Stimulated activated CD4-positive, alpha-beta T cell treated with anti-CD3 and anti-CD28 coated beads, TNF-alpha, amount 100 ng/mL, for 24 hours (primary cell): ENCODE measurements at places on chromosomes 5 and 9.
A peak's percentile ranks its signal among the peaks of the same experiment; 100 is the strongest.

DNA sequence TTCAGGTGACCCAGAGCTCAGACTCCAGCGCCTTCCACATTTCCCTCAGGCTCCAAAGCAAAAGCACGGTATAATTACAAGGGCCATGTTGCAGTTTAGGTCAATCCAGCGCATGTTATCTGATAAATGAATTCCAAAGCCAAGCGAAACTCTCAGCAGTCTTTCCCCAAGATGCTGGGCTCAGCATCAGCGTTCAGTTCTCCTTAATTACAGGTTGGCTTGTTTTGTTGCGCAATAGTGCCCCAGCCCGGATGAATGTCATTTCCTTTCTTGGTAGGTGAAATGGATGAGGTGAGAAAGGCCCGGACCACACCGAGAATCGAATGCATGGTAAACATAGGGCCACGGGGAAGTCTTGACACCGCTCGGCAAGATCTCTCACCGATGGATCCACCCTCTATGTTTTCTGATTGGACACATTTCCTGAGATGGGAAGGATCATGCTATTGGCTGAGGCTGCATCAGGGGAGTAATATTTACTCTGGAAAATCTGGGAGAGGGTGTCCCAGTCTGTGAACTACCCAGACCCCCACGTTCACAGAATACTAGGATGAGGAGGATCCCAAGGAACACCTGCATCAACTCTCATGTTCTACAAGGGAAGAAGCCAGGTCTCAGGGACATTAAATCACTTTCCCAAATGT is 221.2 kb upstream of the ANKRD55 start:
- no peak for DNase-seq

- DNase-seq, result no peak
Observed at GRCh38 chr5:67648201-67648671, 451.6 kb upstream of the CD180 start.

DNA sequence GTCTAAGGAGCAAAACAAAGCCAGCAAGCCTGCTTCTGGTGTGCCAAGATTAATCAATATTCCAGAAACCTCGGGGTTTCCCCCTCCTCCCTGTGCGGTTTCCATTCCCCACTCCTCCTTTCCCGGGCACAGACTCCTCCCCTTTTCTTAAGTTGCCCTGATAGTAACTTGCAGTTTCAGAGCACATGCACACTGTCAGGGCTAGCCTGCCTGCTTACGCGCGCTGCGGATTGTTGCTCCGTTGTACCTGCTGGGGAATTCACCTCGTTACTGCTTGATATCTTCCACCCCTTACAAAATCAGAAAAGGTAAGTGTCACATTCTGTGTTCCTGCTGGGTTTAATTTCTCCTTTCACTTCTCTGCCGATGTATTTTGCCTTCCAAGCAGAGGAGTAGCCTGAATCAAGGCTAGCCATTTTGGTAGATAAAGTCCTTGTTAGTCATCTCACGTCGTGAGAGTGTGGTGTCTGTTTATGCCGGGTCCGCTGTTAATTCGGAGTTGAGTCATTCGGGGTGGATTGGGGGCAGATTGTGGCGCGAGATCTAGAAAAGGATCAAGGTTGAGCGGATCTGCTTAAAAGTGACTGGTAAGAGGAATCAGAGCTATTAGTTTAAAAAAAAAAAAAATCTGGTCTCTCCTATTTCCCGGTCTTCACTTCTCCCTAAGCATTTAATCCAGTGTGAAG is at the start of gene SLC1A3:
SLC1A3 (plus strand) TSS at position 179 of the 686 bp plus-strand sequence. CDS start 1,818 bp downstream, outside the sequence.
- DNase-seq, result peak; percentile 48

- DNase-seq, result no peak
Observed at GRCh38 chr9:120893611-120894307, 16.8 kb upstream of the PHF19 start.

DNA sequence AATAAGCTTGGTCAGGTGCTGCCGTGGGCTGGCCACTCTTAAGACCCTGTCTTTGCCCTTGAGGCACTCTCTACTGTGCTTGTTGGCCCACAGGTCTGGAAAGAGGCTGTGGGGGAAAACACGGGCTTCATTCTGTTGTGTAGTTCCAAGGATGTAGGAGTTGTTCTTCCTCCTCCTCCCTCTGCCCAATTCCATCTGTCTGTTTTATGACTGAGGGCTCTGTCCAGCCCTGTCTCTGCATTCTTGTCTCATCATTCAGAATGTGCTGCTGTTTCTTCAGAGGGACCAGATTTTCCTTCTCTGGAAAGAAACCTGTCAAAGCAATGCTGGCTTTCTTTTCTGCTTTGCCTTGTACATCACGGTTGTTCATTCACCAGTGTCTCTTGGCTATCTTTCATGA is 84.1 kb downstream of the MAP1B start:
- no peak for DNase-seq

DNA sequence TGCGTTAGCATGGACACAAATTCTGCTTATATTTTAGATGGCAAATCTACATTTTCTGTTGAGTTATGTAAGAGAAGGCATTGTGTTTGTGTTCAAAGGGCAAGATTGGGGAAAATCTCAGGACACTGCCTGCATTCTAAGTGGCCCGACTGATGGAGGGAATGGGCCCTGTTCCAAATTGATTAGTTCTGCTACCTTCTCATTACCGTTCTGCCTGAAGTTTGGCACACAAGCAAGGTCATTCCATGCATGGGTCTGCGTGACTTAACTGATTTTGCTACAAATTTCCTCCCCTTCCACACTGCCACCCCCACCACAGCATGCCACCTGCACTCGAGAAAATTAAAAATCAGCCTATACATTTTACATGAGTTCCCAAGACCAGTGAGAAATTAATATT is 409.9 kb downstream of the BRINP1 start:
- no peak for DNase-seq

DNA sequence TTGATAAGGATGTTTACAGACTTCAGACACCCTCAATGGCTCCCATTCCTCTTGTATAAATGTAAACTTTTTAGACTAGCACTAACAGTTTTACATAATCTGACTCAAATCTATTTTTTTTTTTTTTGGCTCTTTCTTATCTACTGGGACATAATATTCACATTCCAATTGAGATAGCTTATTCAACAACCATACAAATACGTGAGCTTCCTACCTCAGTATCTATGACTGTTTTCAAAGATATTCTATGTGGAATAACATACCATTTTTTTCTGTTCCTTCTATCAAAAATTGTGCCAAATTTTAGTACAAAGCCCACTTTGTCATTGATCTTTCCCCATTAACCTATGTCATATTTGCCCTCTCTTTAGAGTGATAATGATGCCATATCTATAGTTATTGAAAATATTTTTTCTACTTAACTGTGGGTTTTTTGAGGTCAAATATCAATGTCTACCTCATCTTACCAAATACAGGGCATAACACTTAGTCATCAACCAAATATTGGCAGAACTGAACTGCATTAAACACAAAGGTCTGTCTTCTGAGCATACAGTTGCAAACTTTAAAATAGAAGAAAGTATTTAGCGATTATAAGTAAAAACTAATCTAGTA is 482.6 kb downstream of the PTPRD start:
- no peak for DNase-seq

GRCh38 chr9:123724211-123724796 is 205.6 kb downstream of the DENND1A start:
- no peak for DNase-seq

DNA sequence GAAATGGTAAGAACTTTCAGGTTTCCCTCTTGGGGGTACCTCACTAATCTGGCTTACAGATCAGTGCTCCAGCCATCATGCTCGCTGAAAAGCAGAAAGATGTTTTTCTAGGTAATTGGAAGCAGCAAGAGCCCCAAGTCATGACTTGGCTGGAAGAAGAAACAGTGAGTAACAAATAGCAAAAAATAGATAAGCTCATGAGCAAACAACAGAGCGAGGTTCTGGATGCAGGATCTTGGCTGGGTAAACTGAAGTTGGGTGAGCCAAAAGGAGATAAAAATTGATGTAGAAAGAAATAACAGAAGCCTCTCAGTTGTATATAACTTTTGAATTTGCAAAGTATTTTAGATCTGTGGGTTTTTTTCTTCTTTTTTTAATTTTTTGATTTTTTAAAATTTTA is 110.1 kb downstream of the INSYN2B start:
- DNase-seq, result no peak

DNA sequence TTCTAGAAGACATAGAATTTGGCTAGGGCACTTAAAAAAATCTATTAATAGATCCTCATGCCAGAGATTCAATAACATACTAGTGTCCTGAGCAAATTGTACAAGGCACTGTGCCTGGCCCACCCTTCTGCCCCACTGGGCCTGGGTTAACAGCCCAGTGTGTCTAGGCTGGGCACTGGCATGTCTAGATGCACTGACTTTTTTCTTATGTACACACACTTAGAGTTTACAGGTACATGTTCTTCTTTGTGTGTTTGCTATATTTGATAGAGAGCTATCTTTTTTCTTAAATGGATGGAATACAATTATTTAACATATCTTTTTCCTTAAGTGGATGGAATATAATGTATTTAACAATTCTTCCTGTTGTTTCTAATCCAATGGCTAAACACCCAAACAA is 241.5 kb downstream of the AUH start:
- no peak for DNase-seq

DNA sequence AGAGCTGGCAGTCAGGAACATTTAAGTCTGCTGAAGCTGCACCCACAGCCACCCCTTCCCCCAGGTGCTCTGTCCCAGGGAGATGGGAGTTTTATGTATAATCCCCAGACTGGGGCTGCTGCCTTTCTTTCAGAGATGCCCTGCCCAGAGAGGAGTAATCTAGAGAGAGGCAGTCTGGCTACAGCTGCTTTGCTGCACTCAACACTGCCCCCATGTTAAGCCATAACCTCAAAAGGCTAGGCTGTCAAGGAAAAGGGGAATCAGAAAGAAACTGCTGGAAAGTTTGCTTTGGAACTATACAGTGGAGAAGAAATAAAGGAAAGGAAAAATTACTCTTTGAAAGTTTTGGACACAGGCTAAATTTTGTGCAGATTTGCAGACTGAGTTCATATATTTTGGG is 127.2 kb downstream of the MACIR start:
- DNase-seq, result no peak

DNA sequence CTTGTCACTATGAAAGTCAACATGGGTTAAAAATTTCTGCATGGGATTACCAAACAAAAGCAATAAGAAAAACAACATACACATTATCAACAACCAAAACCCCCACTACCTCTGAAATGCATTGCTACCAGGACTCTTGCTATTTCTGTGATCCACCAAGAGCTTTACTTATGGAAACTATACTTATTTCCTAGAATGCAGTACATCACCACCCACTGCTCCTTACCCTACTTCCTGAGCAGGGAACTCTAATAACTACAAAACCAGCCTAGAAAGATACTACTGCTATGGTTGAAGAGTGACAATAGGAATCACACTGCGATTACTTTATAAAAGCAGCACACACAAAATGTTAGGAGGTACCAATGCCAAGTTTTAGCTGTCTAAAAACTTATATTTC is 22.2 kb downstream of the LURAP1L start:
- no peak for DNase-seq

GRCh38 chr5:17228821-17229291 is 11.4 kb downstream of the BASP1 start:
- no peak for DNase-seq

- DNase-seq, result no peak
Observed at GRCh38 chr5:127014573-127014972, 15.8 kb downstream of the MARCHF3 start.

GRCh38 chr5:60810438-60811085 is 33.5 kb downstream of the ELOVL7 start:
- no peak for DNase-seq

DNA sequence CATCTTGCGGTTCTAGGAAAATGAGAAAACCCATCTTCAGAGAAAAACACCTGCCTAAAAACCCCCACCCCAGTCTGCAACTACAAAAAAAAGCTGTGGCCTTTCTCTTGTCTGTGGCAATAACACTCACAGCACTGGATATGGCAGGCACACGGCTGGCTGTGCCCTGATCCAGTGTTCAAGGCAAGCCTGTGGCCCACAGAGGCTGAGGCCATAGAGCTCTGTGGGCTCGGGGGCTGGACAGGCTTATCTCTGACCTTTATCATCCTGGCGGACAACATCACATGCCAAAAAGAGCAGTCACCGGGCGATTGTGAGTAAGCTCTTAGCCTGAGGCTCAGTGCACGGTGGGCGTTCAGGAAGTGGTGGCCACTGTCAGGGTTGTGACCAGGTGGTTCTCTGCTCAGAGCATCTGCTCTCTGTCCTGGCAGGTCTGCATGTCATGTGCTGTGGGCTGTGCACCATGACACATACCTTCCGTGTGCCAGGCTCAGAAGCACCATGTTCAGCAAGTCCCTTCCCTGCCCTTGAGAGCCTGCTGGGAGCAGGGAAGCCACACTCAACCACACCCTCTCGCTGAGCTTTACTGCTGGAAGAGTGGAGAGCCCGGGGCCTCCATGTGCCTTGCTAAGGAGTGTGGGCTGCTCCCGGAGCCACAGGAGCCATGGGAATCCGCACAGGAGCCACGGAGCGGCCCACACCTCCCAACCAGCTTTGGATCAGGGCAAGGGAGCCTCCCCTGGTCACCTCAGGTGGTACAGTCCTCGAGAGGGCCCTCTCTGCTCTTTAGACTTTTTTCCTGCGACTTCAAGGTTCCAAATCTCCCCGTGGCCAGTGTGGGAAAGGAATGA is 34.6 kb upstream of the WDR38 start:
- no peak for DNase-seq

- peak; percentile 39 for DNase-seq
Observed at GRCh38 chr5:37248970-37249814, at the start of gene CPLANE1. Gene CPLANE1 (minus strand): TSS chr5:37249376. CDS start chr5:37247698, 1,678 bp downstream.

- no peak for DNase-seq
Observed at GRCh38 chr5:71932655-71933338, 174.5 kb upstream of the MAP1B start.

GRCh38 chr5:176734756-176735342 is 75.5 kb upstream of the UNC5A start:
- no peak for DNase-seq

DNA sequence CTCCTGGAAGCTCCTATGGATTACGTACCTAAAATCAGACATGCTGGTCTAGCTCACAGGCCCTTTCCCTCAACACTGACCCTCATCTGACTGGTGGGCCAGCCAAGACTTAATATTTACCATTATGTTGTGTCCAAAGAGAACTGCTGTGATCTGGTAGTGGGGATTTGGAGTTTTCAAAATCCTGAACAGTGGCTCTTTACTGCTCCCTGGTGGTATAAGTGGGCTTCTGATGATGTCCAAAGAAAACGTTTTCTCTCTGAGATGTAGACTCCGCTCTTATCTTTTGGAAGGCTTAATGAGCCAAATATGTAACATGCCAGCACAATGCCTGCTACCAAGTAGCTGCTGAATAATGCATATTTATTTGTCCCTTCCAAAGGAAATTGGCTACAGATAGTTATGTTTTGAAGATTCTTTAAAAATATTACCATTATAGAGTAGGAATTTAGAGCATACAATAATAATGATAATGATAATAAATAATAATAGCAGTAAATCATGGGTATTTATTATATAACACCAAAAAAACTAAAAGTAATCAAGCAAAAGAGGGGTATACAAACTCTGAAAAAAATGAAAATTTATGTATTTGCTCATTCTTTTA is 406.6 kb upstream of the TNC start:
- DNase-seq, result no peak

- DNase-seq, result no peak
Observed at GRCh38 chr5:180021900-180022299, 49.7 kb downstream of the RNF130 start.

DNA sequence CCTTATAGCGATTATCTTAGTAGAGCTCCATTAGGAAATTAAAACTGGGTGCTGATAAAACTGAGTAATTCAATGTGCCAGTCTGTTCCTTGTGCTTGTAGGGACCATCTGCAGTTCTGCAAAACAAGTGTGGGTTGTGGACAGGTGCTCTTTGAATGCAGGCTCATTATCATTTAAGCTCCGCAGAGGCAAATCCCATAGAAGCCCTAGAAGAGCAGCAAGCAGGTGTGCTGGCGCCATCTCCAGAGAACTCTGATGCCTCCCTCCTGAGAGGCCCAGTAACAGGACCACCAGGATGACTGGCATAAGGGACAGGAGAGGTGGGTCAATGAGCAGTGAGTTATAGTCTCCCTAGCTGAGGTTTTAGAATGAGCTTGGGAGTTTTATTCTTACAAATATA is 1342.4 kb upstream of the DMAC1 start:
- no peak for DNase-seq
